ENCODE measurements at places on chromosomes 7 and 10. TPM values are rescaled to one million over a fixed set of nuclear protein-coding genes. Genes with fewer than 3 reads are reported as not detected.
A peak's percentile ranks its signal among the peaks of the same experiment; 100 is the strongest.

- H3K4me3 ChIP-seq, result no peak overlapping the region
- H3K27me3 ChIP-seq, result no peaks in the 10 kb centered on the region
- H3K36me3 ChIP-seq, result no peaks in the 10 kb centered on the region
- H3K27ac ChIP-seq, result peak overlapping the region; percentile 78
Measured at GRCh38 chr10:1043532-1043995, 5.4 kb downstream of the IDI1 start.

- no peaks in the 10 kb centered on the region for H3K27me3 ChIP-seq
- H3K4me3 ChIP-seq, result no peak overlapping the region
- DNase-seq, result peak; percentile 41
- H3K4me1 ChIP-seq, result no peaks in the 10 kb centered on the region
Measured at GRCh38 chr7:100396421-100396982, 23.2 kb downstream of the PILRA start.

Gene NPVF
- not detected for total RNA-seq

- no peaks in the 10 kb centered on the region for H3K4me1 ChIP-seq
- no peak overlapping the region for H3K27ac ChIP-seq
- H3K27me3 ChIP-seq, result no peaks in the 10 kb centered on the region
- H3K36me3 ChIP-seq, result no peaks in the 10 kb centered on the region
Measured at GRCh38 chr10:52609626-52610240, 162.9 kb downstream of the MBL2 start.

Gene C10orf53
- not detected for total RNA-seq

DNA sequence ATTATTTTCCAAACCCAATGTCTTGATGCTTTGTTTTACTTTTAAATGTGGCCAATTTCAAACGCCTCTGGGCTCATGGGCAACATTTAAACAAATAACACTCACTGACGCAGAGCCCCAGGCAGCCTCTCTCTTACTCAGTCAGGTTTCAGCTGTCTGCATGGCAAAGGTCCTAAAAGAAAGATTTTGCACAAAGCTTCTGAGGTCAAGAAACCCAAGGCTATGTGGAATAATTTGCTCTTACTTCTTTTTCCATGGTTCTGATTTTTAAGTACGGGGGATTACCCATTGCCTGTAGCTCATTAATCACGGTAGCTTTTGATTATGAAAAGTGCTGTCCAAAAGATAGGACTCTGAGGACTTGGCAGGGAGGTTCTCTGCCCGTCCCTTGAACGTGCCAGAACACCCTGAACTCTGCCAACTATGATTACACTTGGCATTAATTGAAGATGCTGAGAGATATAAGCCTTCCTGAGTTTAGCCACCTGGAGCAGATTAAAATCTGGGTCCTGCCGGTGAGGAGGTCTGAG, 14.1 kb upstream of the MSRB2 start:
- peak overlapping the region; percentile 24 for H3K27ac ChIP-seq
- DNase-seq, result no peak
- H3K36me3 ChIP-seq, result no peaks in the 10 kb centered on the region
- peaks cover 10% of the 10 kb centered on the region for H3K27me3 ChIP-seq

- H3K36me3 ChIP-seq, result no peaks in the 10 kb centered on the region
- H3K27me3 ChIP-seq, result no peaks in the 10 kb centered on the region
- no peak overlapping the region for H3K27ac ChIP-seq
- H3K4me3 ChIP-seq, result no peak overlapping the region
- H3K4me1 ChIP-seq, result peaks cover 3% of the 10 kb centered on the region
- DNase-seq, result no peak
Measured at GRCh38 chr7:80732630-80733029, 94.2 kb downstream of the CD36 start.

DNA sequence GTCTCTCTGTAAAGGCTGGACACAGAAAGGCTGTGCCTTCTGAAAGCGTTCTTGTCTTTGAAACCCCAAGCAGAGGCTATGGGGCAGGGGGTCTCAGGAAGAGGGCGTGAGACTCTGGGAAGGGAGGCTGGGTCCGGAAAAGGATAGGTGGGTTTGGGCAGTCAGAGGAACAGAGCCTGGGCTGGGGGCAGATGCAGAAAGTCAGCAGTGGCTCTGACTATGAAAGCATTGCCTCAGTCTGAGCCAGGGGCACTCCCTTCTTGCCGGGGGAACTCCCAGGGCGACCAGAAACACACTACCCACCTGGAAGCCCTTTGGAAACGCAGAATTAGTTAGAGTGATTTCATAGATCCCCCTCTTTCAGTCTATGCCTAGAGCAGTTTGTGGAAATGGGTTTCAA, 72.0 kb downstream of the VWA2 start:
- no peaks in the 10 kb centered on the region for H3K4me1 ChIP-seq
- no peaks in the 10 kb centered on the region for H3K27me3 ChIP-seq
- H3K27ac ChIP-seq, result no peak overlapping the region
- H3K4me3 ChIP-seq, result no peak overlapping the region

GRCh38 chr10:58734116-58734515, 221.4 kb downstream of the BICC1 start:
- H3K27ac ChIP-seq, result no peak overlapping the region
- no peak for DNase-seq

DNA sequence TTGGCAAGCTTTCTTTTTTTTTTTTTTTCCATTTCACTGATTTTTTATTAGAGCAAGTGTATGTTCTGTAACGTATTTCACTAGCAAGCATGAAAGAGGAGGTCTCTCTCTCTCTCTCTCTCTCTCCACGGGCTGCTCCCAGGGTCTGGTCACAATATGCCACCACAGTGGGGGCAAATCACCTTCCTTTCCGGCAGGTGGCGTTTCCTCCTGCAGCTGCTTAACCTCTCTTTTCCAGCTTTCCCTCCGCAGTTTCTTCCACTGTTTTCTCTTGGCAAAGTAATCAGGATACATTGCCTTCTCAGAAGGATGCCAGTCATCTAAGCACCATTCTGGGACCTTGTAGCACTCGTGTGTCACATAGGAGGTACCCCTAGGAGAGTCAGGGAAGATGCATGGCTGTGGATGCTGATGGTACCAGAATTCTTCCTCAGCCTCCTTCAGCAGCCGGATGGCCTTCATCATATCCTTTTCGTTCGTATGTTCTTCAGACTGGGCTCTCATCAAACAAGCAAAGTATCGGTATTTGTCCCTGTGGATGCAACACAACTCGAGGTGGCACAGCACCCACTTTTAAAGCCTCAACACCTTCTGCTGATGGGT, 197.3 kb upstream of the PODXL start:
- H3K4me3 ChIP-seq, result no peak overlapping the region
- H3K36me3 ChIP-seq, result no peaks in the 10 kb centered on the region
- no peak overlapping the region for H3K27ac ChIP-seq
- no peaks in the 10 kb centered on the region for H3K4me1 ChIP-seq

DNA sequence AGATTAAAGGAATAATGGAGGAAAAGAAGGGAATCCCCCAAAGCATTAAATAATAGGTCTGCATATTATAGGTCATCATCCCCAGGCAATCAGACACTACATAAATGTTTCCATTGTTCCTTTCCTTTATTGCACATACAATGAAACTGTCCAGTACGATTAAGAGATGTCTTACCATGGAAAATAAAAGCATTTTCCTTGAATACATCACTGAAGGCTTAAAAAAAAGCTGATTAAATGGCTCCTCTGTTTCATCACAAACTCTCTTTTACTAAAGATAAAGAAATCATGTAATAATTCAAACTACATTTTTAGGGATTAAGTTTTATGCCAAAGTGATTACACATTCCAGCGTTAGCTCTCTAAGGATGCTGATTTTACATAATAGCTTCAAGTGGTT, 316.0 kb downstream of the AGMO start:
- H3K36me3 ChIP-seq, result no peaks in the 10 kb centered on the region
- H3K27me3 ChIP-seq, result no peaks in the 10 kb centered on the region
- no peak overlapping the region for H3K4me3 ChIP-seq

GRCh38 chr7:99365318-99366141, 9.0 kb upstream of the ARPC1B start:
- H3K4me1 ChIP-seq, result no peaks in the 10 kb centered on the region
- no peaks in the 10 kb centered on the region for H3K27me3 ChIP-seq
- H3K36me3 ChIP-seq, result peaks cover 25% of the 10 kb centered on the region
- H3K27ac ChIP-seq, result no peak overlapping the region
- no peak overlapping the region for H3K4me3 ChIP-seq

Gene SFRP5
- 10.1 TPM for total RNA-seq

DNA sequence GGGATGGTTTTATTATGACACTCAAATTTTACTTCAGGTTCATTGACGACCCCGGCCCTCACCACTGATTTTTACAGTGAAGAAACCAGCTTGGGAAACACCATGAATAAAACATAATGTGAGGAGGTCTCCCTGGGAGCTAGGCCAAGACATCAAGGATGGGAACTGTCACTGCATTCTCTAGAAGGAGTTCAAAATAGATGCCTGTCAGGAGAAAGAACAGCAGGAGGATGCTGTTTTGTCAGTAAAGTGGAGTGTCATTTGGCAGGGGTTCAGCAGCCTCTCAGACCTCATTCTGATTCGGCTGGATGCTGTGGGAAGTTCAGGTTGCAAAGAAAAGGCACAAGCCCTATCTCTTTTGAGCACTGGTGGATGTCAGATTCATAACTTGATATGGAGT, 360.3 kb upstream of the C7orf33 start:
- H3K27ac ChIP-seq, result no peak overlapping the region
- no peaks in the 10 kb centered on the region for H3K4me1 ChIP-seq
- H3K36me3 ChIP-seq, result no peaks in the 10 kb centered on the region
